ENCODE measurements at places on chromosomes 1 and 21.

DNA sequence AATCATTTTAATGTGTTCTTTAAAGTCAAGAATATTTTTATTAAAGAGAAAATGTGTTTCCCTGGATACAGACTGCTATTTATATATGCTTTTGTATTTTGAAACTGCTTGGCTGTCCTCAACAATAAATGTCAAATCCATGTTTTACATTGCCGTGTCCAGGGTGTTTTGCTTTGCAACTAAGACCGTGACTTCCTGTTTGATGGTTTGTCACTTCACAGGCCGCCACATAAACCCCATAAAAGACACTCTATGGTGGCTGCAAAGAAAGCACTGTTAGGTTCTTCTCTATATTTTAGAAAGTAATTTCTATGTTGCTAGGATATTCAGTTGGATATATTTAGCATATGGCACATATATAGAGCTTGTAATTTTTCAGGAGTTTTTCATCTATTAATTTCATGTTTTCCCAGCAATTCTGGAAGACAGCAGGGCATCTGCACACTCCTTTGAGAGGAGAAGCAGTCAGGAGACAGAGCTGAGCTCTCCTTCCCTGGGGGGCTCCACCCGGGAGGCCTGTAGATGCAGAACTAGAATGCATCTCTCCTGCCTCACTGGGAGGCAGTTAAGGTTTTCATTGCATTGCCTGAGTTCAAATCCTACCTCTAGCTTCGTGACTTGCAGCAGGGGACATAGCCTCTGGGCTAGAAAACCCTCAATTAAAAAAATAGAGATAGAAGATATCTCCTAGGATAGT is 33.1 kb downstream of the PRDM2 start:
- H3K4me3 ChIP-seq: peak overlapping the region; percentile 10
- H3K27me3 ChIP-seq: no peaks in the 10 kb centered on the region
- DNase-seq: peak; percentile 25
- H3K4me1 ChIP-seq: peaks cover 40% of the 10 kb centered on the region

DNA sequence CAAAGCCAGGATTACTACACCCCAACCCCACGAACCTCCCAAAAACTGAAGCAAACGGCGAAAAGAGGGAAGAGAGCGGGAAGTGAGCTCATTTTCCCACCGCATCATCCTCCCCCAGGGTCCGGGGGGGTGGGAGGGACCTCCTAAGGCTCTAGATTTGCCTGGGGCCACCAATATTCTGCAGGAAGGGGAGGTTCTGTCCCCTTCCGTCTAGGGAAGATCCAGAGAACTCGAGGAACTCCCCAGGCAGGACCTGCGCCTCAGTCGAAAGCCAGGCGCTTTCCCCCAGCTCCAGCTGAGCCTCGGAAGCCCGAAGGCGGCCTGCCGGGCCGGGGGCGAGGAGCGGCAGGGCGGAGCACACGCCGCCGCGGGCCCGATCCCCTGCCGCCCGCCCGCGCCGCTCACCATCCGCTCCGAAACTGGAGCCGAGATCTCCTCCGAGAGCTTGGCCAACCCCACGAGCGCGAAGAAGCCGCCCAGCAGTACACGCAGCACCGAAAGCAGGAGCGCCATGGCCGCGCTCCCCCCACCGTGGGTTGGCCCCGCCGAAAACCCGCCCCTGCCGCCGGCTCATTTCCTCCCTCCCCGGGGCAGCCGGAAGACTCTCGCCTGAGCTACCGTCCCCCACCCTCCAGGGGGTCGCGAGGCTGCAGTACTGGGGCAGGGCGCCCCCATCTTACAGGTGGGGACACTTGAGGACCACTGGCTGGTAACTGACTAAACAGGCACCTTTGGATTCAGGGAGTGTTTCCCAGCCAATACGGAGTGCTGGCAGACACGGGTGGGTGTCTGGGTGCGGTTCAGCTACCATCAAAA is at the start of gene TMEM35B:
TSS of gene TMEM35B (minus strand) at position 555 of the 816 bp plus-strand sequence. CDS start at position 513, 42 bp downstream.
- H3K4me3 ChIP-seq: peak within 1 kb of the TSS; percentile 93
- no peaks in the 10 kb centered on the region for H3K27me3 ChIP-seq
- peaks cover 5% of the 10 kb centered on the region for H3K36me3 ChIP-seq
- peak; percentile 61 for DNase-seq
- peak within 1 kb of the TSS; percentile 81 for H3K27ac ChIP-seq

- peaks cover 5% of the 10 kb centered on the region for H3K36me3 ChIP-seq
- no peak for DNase-seq
- H3K4me1 ChIP-seq: no peaks in the 10 kb centered on the region
- H3K27ac ChIP-seq: no peak overlapping the region
- no peaks in the 10 kb centered on the region for H3K27me3 ChIP-seq
- H3K4me3 ChIP-seq: no peak overlapping the region
Observed at GRCh38 chr1:88735909-88736308, 51.8 kb downstream of the PKN2 start.

DNA sequence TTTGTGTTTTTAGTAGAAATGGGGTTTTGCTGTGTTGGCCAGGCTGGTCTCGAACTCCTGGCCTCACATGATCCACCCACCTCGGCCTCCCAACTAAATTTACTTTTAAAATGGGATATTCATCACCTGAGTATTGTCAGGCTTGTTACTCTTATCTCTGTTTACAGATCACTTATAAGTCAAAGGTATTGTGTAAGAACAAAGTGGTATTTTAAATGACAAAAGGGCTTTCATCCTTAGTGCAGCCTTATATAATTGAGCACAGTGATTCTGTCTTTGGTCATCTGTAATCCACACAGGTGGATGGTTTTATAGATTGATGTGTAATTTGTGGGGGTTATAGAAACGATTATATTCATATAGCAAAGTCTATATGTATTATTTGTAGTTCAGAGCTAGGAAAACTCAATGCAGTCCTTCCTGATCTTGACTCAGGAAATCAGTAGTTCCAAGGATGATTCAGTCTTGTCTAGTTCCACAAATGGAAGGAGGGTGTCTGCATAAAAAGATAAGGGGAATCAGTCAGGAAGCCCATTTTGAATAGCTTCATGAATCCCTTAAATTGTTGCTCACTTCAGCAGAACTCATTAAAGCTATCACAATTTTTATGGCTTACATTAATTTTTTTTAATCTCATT is 34.6 kb downstream of the STXBP3 start:
- DNase-seq: no peak
- H3K4me3 ChIP-seq: no peak overlapping the region
- H3K27me3 ChIP-seq: no peaks in the 10 kb centered on the region
- H3K27ac ChIP-seq: no peak overlapping the region
- no peaks in the 10 kb centered on the region for H3K4me1 ChIP-seq

DNA sequence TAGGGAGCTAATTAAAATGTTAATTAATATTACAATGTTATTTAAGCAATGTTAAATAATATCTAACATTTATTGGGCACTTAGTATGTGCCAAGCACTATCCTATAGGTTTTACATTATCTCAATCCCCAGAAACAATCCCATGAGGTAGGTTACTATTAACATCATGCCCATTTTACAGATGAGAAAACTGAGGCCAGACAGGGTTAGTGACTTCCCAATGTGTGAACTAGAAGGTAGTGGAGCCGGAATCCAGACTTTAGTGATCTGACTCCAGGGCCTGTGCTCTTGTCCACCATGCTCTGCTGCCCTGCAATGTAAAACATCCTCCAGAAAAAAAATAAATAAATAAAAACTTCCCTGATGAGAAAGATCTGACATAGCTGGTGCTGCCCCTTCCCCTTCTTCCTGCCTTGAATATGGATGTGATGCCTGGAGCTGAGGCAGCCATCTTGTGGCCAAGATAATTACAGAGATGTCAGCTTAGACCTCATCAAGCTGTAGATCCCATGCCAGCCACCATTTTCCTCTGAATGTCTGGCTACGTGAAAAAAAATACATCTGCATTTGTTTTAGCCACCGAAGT is 7.6 kb upstream of the CELA2A start:
- H3K27ac ChIP-seq: no peak overlapping the region
- no peaks in the 10 kb centered on the region for H3K27me3 ChIP-seq
- no peak for DNase-seq

DNA sequence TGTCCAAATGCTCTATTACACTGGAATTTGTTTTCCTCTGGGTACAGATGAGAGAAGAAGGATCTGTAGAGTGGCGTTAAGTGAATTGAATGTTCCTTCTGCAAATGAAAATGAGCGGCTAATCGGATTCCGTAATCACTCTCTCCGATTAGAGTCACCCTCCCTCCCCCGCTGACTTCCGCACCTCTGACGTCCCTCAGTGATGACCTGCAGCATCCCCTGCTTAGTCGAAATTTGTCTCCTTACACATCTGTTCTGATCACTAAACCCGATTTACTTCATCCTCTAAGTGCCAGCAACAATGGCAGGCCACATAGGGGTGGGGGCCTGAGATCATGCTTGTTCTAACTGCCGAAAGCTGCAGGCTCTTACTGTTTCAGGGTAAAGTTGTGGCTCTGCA is 378.7 kb downstream of the SEC16B start:
- DNase-seq: no peak
- no peak overlapping the region for H3K4me3 ChIP-seq
- H3K4me1 ChIP-seq: no peaks in the 10 kb centered on the region
- no peak overlapping the region for H3K27ac ChIP-seq
- H3K27me3 ChIP-seq: no peaks in the 10 kb centered on the region

Data from effector memory CD4-positive, alpha-beta T cell (primary cell).